Ascending aorta (tissue), 2 donors: ENCODE measurements at places on chromosomes 11 and 22. TPM values are rescaled to one million over a fixed set of nuclear protein-coding genes. Genes with fewer than 3 reads are reported as not detected.

DNA sequence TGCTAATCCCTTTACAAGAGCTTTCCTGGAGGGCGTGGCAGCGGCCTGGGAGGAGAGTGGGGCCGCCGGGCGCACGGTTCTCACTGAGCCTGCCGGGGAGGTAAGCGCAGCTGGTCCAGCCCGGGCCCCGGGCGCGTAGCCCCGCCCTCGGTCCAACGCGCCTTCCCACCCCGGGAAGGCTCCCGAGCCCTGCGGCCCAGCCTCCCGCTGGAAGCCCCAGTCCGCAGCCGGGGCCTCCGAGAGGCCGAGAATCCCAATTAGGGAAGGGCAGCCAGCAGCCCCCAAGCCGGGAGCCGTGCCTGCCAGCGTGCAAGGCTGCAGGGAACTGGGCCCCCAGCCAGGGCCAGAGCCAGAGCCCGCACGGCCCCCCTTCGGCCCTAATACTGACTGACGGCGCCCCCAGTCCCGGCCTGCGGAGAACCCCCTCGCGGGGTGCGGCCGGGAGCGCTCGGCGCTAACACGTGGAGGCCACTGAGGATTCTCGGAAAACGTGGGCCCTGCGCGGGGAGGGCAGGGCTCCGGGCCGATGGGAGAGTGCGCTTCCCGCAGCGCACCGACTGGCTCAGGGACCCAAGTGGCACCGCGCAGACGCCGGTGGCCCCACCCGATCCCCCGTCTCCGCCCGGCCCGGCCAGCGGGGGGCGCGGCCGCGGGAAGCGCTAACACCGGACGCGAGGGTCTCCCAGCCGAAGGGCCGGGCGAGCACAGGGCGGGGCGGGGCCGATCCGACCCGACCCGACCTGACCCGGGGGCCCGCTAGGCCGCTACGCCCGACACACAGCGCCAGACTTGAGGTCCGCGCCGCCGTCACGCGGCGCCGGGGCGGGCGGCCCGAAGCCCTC lies 5.7 kb downstream of the ZFTA start:
- H3K27me3 ChIP-seq, result no peaks in the 10 kb centered on the region
- H3K4me3 ChIP-seq, result peak overlapping the region; percentile 51
- H3K4me1 ChIP-seq, result peaks cover 14% of the 10 kb centered on the region

The SERPING1 gene
- 607 TPM for total RNA-seq

The SLC25A18 gene
- not detected for total RNA-seq

The OR52I2 gene
- total RNA-seq, result not detected
